CD8-positive, alpha-beta memory T cell (primary cell): ENCODE measurements at places on chromosomes 2 and 18.

GRCh38 chr2:151799886-151800292, 28.3 kb downstream of the ARL5A start:
- DNase-seq = no peak

DNA sequence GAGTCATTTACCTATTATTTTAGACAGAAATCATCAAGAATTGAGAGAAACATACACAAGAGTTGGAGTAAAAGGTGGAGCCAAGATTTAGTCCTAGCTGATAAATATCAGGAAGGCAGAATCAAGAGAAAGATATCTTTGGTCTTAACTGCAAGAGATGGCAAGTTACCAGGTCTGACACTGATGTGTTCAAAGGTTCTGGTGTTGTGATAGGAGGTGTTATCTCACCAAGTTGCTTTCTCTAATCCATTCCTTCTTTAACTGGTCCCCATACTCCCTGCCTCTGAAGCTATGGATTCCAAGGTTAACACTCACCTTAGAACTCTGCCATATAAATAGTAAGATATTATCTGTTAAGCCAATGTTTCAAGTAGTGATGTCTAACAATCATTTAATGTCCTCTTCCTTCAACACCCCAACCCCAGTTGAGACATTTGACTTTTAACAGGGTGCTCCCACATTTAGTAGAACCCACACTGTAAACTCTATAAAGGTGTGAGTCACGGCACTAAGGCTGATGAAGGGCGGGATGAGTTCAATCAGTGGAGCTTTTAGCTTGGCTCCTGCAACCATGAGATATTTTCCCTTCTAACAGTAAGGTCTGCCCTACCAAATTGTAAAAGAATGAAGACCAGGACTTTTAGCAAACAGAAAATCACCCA, 333.7 kb downstream of the RND3 start:
- no peak for DNase-seq

DNA sequence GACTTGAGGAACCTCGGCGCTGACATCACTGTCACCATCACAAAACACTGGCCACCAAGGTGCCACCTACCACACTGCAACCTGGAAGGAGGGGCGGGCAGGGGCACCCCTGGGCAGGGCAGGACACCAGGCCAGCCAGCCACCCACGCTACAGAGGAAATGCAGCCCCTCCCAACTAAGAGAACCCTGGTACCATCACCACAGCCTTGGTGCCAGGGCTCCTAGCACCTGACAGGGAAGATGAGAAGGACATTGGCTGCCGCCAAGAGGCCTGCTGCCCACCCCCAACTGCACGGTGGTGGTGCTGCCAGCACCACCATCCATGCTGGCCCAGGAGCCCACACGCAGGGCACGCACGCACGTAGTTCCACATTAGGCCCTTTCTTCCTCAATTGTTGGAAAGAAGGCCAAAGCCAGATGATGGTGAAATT, 88.7 kb downstream of the HDAC4 start:
- DNase-seq = no peak

DNA sequence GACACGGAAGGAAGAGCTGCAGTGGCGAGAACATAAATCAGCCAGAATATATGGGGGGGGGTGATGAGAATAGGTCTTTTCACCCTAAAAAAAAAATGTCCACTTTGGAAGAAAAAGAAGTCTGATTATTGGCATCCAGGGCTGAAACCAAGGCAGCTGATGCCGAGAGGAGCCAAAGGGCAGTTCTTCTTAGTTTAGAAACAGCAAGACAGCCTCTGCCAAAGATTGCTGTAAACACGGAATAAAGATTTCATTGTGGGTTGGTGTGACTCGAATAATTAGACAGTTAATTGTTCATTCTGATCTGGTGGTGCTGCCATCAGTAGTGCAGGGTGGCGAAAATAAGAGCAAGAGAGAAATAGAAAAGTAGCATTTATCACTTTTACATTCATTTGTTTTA, 3.5 kb downstream of the CDH20 start:
- no peak for DNase-seq
